Dermis microvascular lymphatic vessel endothelial cell (primary cell): ENCODE measurements at places on chromosomes 12 and 14.

DNA sequence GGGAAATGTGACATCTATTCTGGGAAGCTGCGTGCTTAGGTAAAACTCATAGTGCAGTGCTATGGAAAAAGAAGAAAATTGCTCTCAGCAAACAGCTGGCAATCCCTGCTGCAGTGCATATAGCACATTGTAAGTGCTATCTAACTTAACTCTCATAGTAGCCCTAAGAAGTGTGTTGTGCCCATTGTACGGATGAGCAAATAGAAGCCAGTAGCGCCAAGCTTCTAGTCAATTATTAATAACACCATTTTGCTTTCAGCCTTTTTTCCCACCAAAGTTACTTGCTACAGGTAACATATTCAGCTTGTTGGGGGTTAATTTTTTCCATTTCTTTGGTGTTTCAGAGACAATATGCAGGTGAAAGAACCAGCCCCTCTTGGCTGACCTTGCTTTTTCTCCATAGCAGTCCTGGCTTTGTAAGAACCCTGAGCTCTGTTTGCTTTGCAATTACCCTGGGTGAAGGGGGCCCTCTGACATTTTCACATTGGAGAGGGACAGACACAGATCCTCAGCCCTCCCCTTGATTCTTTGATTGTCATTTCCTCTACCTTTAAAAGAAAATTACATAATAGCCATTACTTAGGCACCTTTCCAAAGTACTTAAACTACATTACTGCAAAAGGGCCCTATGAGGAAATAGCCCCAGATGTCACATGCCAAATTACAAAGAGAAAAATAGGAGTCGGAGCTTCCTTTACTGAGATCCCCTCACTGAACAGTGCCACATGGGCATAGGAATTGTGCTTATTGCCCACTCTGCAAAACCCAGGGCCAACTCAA, 576.2 kb upstream of the TBX3 start:
- no peak for DNase-seq

- no peak for DNase-seq
These were observed 11.3 kb upstream of the HRK start for GRCh38 chr12:116892349-116893140.

DNA sequence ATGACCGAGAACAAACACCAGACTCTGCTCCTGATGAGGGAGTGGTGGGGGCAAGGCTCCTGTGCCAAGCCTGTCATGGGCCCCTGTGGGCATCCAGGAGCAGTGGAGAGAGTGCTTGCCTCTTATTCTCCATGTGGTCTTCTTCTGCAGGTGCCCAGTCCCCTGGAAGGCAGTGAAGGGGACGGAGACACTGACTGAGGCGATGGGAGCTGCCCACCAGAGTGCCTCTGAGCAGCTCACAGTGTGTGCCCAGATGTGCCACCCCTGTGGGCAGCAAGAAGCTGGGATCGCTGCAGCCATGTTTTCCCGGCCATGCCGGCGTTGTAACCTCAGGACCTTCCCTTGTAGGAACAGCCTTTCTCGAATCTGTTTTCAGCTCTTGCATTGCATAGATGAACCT, 6.4 kb upstream of the EP400 start:
- DNase-seq, result no peak

GRCh38 chr12:94208622-94208966, 60.2 kb downstream of the PLXNC1 start:
- no peak for DNase-seq

- DNase-seq, result no peak
These were observed 17.2 kb downstream of the NKX2-1 start for GRCh38 chr14:36502558-36503508.

DNA sequence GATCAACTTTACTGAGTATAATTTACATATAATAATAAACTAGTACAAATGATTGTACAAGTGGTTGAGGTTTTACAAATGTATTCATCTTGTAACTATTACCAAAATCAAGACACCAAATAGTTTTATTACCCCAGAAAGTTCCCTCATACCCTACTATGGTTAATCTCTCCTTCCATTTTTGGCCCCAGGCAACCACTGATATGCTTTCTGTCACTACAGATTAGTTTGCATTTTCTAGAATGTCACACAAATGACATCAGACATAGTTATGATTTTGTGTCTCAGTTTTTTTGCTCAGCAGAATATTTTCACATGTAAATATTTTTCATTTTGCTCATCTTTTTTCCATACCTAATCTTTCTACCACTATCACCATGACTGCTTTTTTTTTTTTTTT, 49.1 kb downstream of the TMX1 start:
- no peak for DNase-seq

GRCh38 chr12:29552324-29552927, 54.9 kb upstream of the OVCH1 start:
- DNase-seq, result peak; percentile 58
